Temporal lobe (tissue), 4 donors: ENCODE measurements at places on chromosomes 12 and 14. TPM values are rescaled to one million over a fixed set of nuclear protein-coding genes. Genes with fewer than 3 reads are reported as not detected.

The ACSM4 gene
- not detected for total RNA-seq

The TPI1 gene
- total RNA-seq = 169 TPM

The FERMT2 gene
- total RNA-seq = 90.7 TPM

The TPH2 gene
- not detected for total RNA-seq

The CPNE6 gene
- 46.2 TPM for total RNA-seq

The DYRK4 gene
- total RNA-seq = 12.3 TPM

The ITFG2 gene
- total RNA-seq = 11.3 TPM

The SMCO2 gene
- total RNA-seq = not detected

The LHX5 gene
- under 0.01 TPM for total RNA-seq

The LIN7A gene
- total RNA-seq = 28.5 TPM

The PDE3A gene
- 5.7 TPM for total RNA-seq

The GLIPR1L1 gene
- total RNA-seq = not detected

The OR6C2 gene
- not detected for total RNA-seq

The TGFB3 gene
- 21.4 TPM for total RNA-seq

The PAPLN gene
- 1.7 TPM for total RNA-seq

The RIPK3 gene
- total RNA-seq = 0.25 TPM

The TROAP gene
- 0.49 TPM for total RNA-seq
